ENCODE measurements at places on chromosomes 1 and 21.

DNA sequence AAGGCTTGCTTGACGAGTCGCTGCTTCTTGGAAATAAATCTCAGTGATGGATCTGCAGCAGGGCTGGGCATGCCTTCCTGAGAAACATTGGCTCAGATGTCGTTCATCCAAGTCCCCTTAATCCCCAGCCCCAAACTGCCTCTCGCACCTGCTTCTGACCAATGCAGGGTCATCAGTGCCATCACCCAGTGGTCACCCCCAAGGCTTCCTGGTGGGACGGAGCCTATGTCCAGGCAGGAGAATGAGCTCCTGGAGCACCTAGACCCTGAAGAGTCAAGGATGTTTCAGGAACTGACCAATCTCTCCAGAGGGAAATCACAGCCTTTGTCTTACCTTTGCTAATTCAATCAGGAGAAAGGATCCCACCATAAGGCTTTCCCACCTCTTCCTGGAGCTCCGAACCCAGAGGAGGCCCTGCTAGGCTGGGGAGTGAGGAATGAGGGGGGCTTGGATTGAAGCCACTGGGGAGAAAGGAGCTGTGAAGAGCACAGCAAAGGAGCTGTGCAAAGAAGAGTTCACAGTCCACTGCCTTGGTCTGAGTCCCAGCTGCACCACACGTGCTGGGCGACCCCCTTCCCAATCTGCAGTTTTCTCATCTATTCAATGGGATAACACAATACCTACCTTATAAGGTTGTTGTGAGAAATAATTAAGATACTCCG, 416.1 kb downstream of the NPHP4 start:
- no peak for DNase-seq

- no peak for DNase-seq
These were observed 9.2 kb downstream of the FCMR start for GRCh38 chr1:206912445-206913095.

DNA sequence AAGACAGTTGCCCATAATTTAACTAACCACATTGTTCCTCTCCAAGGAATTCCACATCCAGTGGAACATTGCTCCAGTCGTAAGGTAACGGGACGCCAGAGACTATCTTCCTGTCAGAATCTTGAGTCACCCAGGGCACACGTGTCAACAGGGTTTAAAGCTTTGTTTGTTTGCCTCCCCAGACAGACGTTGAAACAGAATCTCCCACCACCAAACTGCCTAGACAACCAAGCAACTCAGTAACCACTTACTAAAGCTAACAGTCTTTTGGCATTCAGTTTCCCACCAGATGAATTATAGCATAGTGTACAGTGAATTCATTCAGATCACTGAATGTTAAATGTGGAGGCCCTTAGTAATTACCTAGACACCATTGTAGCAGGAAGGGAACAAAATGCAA, 439.5 kb downstream of the PLPP3 start:
- no peak for DNase-seq

DNA sequence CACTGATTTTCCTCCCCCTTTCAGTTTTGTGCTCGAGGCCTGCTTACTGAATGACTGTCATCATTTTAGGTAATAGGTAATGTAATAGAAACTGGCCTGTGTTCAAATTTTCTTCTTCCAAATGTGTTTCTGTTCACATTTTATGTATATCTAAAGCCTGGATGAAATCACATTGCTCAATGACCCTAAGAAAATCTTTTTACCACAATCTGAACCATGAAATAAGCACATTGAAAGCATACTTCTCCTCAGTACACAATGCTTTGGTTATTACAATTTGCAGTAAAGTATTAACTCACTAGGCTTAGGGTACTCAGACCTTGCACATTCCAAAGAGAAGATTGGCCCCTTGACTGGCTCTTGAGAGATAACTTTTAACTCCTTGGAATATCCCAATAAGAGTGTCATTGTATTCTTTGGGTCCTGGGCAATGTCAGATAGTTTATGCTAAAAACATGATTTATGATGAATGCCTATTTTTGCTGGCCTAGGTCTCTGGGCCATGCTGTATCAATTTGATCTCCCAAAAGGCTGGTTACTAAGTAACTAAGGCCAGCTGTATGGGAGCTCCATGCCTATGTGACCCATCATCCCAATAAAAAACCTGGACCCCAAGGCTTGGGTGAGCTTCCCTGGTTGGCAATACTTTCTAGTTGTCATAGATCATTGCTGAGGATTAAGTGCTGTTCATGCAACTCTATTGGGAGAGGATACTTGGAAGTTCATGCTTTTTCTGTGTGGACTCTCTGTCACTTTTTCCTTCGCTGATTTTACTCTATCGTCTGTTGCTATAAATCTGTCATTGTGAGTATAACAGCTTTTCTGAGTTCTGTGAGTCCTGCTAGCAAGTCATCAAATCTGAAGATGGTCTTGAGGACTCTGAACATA, 293.9 kb downstream of the GRIK1 start:
- DNase-seq = no peak

- peak; percentile 71 for DNase-seq
These were observed 2.9 kb downstream of the IFI6 start for GRCh38 chr1:27668808-27669723.

DNA sequence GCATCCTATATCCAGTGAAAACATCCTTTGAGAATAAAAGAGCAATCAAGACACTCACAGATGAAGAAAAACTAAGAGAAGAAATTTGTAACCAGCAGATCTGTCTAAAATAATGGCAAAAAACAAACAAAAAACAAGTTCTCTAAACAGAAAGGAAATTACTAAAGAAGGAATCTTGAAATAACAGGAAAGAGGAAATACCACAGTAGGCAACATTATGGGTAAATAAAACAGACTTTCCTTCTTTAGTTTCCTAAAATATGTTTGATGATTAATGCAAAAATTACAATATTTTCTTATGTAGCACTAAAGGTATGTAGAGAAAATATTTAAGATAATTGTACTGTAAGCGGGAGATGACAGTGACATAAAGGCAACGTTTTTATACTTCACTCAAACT, 23.5 kb downstream of the SLC19A1 start:
- no peak for DNase-seq

DNA sequence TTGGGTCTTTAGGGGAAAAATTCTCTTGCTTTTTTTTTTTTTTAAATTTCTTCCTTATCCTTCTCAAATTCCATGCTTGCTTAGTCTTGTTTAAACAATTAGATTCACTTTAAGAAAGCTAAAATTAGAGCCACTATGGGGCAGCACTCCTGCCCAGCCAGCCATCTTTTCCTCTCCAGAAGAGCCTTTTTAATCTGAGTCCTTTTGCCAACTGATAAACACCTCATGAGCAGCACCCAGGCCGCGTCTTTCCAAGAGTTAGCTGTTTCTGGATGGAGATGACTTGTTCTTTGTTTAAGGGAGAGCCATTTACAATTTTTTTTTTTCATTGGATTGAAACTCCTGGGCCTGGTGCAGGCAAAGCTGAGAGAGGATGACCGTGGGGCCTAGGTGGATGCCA, 53.3 kb upstream of the TSPAN2 start:
- no peak for DNase-seq

Measured in stimulated activated CD4-positive, alpha-beta T cell treated with anti-CD3 and anti-CD28 coated beads, Interleukin-15, amount 100 ng/mL, for 1 hour (primary cell).